CD8-positive, alpha-beta memory T cell (primary cell): ENCODE measurements at places on chromosomes 5 and 9.

DNA sequence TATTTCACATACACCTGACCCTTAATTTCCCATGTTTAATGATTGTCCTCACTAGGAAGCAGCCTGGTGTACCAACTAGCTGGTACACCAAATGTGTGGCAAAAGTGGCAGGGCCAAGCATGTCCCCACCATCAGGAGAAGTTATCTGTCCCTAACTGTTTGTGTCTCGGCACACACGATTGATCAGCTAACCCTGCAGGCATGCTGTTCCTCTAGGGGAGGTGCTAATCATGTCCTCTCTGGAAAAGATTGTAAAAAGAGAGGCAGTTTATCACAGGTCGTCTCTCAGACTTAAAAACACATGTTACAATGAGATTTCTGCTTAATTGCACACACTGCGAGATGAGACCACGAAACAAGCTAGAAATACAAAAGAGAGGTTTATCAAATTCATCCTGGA is 342.7 kb downstream of the DIRAS2 start:
- no peak for DNase-seq

GRCh38 chr9:27293996-27294395 is 3.0 kb downstream of the EQTN start:
- no peak for DNase-seq

GRCh38 chr5:91190314-91190690 is 192.8 kb downstream of the ARRDC3 start:
- DNase-seq = no peak

GRCh38 chr5:19886123-19886917 is 101.7 kb downstream of the CDH18 start:
- DNase-seq = no peak

GRCh38 chr9:115531410-115532125 is 413.6 kb upstream of the TNC start:
- DNase-seq = no peak

GRCh38 chr5:131634238-131634637 is 791 bp downstream of the RAPGEF6 start:
- DNase-seq = no peak

GRCh38 chr9:110065532-110065931 is 142.4 kb downstream of the C9orf152 start:
- DNase-seq = no peak
